ENCODE measurements at places on chromosomes 2 and 18. TPM values are rescaled to one million over a fixed set of nuclear protein-coding genes. Genes with fewer than 3 reads are reported as not detected.

DNA sequence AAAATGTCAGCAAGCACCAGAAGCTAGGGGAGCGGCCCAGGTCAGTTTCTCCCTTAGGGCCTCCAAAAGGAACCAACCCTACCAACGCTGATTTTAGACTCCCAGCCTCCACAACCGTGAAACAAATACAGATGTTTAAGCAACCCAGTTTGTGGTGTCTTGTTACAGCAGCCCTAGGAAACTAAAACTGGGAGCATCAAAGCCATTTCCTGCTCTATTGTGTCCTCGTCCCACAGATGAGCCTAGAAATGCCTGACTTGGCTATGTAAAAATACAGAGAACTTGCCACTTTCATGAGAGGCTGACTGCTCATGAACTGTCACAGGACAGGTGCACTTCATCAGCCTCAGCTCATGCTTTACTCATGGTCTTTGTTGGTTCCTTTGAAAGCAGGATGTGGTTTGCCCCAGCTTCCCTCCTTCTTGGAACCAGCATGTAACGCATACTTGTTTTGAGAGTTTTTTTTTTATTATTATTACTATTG, 97.6 kb upstream of the SLC39A10 start:
- no peaks in the 10 kb centered on the region for H3K4me1 ChIP-seq
- DNase-seq: no peak
- no peaks in the 10 kb centered on the region for H3K36me3 ChIP-seq
- no peak overlapping the region for H3K4me3 ChIP-seq

GRCh38 chr2:228777855-228778355, 493.2 kb downstream of the PID1 start:
- H3K36me3 ChIP-seq: no peaks in the 10 kb centered on the region
- no peaks in the 10 kb centered on the region for H3K27me3 ChIP-seq
- H3K4me1 ChIP-seq: no peaks in the 10 kb centered on the region
- H3K27ac ChIP-seq: no peak overlapping the region
- DNase-seq: no peak

GRCh38 chr18:79588636-79589481, 90.7 kb upstream of the CTDP1 start:
- H3K27ac ChIP-seq: peak overlapping the region; percentile 96
- peak overlapping the region; percentile 55 for H3K4me3 ChIP-seq
- no peaks in the 10 kb centered on the region for H3K36me3 ChIP-seq
- DNase-seq: peak; percentile 89

Gene GNAL
- 4.2 TPM for total RNA-seq

DNA sequence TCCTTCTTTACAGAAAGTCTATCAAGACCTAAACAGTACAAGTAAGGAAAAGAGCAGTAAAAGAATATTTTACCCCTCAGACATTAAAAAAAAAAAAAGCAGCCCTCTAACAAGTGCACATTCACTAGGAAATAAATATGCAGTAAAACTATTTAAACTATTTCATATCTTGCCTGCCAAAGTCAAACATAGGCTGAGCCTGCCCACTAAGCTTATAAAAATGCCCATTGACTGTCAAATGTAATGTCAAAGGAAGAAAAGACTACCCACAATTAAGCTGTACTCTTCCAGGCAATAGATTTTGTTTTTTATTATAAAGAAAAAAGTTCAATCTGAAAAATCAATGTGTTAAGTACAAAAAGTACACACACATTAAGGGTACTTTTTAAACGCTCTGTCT, 11.8 kb downstream of the ALS2 start:
- peaks cover 7% of the 10 kb centered on the region for H3K36me3 ChIP-seq
- DNase-seq: no peak
- H3K27me3 ChIP-seq: no peaks in the 10 kb centered on the region
- no peak overlapping the region for H3K27ac ChIP-seq

DNA sequence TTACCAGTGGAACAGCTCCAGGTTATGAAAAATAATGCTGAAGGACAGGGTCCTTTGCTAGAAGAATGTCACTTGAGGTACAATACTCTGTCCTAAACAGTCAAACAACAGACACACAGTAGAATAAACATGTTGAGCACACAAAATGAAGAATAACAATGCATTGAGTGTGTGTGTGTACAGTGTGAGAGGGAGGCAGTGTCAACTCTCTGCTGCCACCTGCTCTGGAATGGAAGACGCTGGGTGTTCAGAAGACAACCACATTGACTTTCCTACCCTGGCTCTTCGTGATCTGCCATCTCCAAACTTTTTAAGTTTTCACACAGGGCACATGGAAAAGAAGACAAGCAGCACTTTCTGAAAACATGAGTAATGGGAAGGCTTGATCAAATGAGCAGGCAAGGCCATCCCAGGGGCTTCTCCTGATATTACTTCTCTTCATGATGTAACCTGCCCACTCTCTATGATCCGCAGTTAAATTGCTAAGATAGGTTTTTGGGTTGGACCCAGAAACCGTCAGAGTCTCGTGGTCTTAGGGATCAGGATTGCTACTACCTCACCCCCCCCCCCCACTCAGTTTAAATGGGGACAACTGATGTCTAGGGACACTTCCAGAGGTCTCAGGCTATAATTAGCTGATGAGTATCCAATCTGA, 533.2 kb upstream of the TNP1 start:
- H3K36me3 ChIP-seq: no peaks in the 10 kb centered on the region
- no peak for DNase-seq
- no peak overlapping the region for H3K27ac ChIP-seq
- H3K27me3 ChIP-seq: no peaks in the 10 kb centered on the region
- H3K4me3 ChIP-seq: peak overlapping the region; percentile 41
- peaks cover 38% of the 10 kb centered on the region for H3K4me1 ChIP-seq

DNA sequence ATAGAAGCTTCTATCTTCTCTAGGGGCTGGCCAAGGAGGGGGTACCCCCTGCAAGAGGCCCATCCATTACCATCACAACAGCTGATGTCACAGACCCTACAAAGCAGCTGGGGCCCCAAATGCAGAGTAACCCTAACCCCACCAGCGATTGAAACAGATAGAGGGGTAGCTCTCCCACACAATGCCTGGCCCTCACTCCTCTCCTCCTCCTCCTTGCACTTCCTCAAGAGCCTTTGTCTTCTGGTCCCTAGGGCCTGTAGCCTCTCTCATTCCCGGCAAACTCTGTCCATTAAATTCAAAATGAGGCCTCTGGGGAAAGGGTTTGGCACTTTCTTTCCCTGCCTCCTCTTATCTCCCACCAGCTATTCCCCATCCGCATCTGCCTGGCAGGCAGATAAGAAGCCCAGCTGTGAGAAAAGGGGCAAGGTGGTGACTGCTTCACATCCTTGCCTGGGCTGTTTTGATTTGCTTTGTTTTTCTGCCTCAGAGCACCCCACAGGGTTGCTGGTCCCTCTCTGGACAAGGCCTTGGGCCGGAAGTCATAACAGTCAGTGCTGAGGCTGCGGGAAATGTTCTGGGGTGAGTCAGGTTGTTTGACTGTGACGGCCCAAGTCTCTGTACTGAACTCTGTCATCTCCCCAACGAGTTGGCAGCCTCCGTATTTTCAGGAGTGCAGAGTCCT, 26.1 kb upstream of the CYP26B1 start:
- DNase-seq: no peak
- no peaks in the 10 kb centered on the region for H3K27me3 ChIP-seq
- no peak overlapping the region for H3K4me3 ChIP-seq
- H3K4me1 ChIP-seq: no peaks in the 10 kb centered on the region
- H3K36me3 ChIP-seq: no peaks in the 10 kb centered on the region

Gene CCL20
- 12.1 TPM for total RNA-seq

Gene UGT1A3
- not detected for total RNA-seq

DNA sequence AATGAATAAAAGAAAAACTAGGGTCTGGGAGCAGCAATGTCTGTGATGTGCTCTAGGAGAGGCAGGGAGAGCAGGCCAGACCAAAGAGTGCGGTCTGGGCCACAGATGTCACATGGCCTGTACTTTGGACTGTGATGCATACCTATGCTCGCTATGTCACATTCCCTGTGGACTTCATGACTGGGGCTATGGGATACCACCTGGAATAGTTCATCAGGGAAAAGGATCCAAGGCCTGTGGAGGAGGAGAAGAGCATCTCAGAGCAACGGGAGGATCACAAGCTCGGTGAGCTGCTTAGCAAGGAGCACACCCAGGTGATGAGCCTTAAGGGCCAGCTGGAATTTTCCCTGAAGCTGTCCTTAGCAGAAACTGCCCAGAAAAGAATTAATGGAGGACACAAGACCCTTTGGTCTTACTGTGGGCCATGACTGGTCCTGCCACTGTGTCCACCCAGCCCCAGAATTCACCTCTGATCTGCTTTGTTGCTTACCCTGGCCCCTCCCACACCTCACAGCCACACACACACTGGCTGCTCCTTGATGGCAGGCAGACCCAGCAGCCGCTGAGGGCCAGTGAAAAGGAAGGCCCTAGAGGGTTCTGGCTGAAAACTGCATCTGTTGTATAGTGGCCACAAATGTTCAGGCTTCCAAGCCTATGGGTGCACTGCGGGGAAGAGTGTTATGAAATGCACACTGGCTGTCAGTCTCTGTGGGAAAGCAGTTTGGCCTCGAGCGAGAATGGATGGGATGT, 25.3 kb upstream of the GCC2 start:
- no peaks in the 10 kb centered on the region for H3K4me1 ChIP-seq
- no peak overlapping the region for H3K27ac ChIP-seq

Gene COPS8
- total RNA-seq: 83.7 TPM

GRCh38 chr2:238101891-238102841, 2.0 kb downstream of the ESPNL start:
- H3K4me1 ChIP-seq: no peaks in the 10 kb centered on the region
- H3K4me3 ChIP-seq: no peak overlapping the region
- no peaks in the 10 kb centered on the region for H3K27me3 ChIP-seq

Gene GDF7
- total RNA-seq: 39.7 TPM

- H3K4me1 ChIP-seq: no peaks in the 10 kb centered on the region
- no peak overlapping the region for H3K27ac ChIP-seq
- H3K36me3 ChIP-seq: no peaks in the 10 kb centered on the region
- H3K27me3 ChIP-seq: no peaks in the 10 kb centered on the region
- no peak overlapping the region for H3K4me3 ChIP-seq
Observed at GRCh38 chr2:8617048-8617447, 64.8 kb upstream of the ID2 start.

GRCh38 chr2:28624793-28625701, 126.6 kb upstream of the PPP1CB start:
- peak overlapping the region; percentile 100 for H3K27ac ChIP-seq
- H3K36me3 ChIP-seq: no peaks in the 10 kb centered on the region
- H3K4me3 ChIP-seq: peak overlapping the region; percentile 50
- DNase-seq: no peak

Gene RAB6C
- not detected for total RNA-seq

- H3K4me3 ChIP-seq: no peak overlapping the region
- DNase-seq: no peak
- H3K27ac ChIP-seq: no peak overlapping the region
Observed at GRCh38 chr2:167142554-167142953, 254.3 kb downstream of the XIRP2 start.

DNA sequence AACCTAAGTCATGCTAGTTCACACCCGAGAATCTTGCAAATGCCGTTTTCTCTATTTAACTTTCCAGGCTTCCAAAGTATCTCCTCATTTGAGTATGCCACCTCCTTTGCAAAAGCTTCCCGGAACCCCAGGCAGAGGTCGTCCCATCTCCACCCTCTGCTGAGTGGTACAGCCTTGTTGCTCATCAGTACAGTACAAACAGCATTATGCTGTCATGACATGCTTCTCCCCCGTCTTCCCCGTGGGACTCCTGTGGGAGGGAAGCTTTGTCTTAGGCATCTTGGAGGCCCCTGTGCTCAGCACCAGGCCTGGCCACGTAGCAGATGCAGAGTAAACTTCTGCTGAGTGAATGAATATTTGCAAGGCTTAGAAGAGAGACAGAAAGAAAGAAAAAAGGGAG, 102.7 kb downstream of the CDCA7 start:
- DNase-seq: no peak
- H3K27me3 ChIP-seq: no peaks in the 10 kb centered on the region
- H3K4me1 ChIP-seq: no peaks in the 10 kb centered on the region
- H3K27ac ChIP-seq: no peak overlapping the region
- H3K36me3 ChIP-seq: no peaks in the 10 kb centered on the region
- H3K4me3 ChIP-seq: no peak overlapping the region
